Thoracic aorta (tissue), 2 donors: ENCODE measurements at places on chromosomes 6 and 20.

DNA sequence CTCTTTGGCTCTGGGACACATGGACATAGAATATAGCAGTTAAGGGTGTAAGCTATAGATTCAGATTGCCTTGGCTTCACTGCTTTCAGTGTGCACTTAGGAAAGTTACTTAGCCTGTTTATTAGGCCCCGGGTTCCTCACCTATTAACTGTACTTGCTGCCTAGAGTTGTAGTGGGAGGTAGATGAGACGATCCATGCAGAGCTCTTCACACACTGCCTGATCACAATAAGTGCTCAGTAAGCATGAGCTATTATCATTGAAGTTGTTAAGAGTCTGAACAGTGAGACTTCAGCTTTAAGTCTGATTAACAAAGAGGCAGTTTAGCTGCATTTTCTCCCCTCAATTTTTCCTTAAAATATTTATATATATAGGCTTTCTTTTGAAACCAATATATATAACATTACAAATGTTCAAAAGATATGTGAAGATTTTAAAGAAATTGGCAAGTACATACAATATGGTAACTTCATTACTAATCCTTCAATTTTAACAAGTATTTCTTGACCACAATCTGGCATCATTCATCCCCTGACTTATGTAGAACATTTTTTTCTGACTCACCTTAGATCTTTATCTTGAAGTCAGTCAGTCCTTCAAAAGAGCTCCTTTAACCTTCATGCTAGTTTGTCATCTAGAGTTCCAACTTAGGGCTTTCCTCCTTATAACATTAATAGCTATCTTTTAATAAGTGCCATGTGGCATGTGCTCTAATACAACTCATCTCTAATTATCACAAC lies 20.5 kb upstream of the SUPT3H start:
- DNase-seq = no peak

DNA sequence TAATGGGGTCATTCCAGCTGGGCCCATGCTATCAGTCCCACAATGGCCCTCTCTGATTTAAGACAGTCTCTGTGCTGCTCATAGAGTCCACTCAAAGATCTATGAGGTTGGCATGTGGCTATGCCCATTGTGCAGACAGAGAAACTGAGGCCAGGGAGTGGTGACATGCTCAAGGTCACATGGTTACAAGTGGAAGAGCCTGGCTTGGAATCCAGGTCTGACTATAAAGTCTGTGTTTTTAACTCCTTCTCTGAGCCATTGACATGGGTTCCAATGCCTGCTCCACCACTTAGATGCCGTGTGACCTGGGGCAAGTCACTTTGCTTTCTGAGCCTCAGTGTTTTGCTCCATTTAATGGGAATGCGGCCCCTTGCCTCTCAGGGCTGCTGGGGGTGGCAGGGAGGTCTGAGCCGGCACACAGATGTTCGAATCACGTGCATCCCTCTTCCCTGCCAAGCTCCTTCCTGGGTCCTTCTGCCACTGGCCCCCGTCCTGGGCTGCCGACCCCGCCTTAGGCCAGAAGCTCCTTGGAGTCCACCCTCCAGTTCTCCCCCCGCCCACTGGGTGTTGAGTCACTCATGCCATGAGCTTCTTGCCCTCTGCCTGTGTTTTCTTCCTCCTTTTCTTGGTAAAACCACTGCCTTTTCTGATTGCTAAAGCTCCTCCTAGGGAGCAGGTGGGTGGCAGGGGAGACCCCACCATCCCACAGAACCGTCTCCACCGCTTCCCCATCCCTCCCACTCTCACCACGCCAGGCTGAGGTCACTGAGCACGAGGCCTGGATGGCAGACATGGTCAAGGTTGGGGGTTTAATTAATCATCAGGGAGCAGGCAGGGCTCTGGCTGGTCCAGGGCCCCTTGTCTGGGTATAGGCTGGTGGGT lies 35.7 kb downstream of the CEBPB start:
- DNase-seq = peak; percentile 24

DNA sequence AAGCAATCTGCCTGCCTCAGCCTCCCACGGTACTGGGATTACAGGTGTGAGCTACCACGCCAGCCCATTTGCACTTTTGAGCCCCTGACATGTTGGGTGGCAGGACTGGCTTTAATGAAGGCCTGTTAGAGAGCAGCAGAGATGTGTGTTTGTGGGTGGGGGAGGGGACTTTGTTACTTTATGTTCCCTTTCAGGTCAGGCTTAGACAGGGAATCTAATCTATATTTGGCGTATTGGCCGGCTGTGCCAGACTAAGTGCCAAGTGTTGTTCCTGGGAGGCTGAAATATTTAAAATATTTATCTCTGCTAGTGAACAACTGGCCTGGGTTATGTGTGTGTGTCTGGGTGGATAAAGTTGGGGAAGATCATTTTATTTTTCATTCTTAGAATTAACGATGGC lies 6.1 kb downstream of the GMPR start:
- DNase-seq = no peak

- no peak for DNase-seq
Measured at GRCh38 chr20:50376179-50376887, 133.8 kb upstream of the PTPN1 start.

GRCh38 chr20:37302981-37303380 lies 13.5 kb downstream of the MANBAL start:
- no peak for DNase-seq

- DNase-seq = no peak
Measured at GRCh38 chr6:10951675-10952282, 64.9 kb downstream of the SYCP2L start.

DNA sequence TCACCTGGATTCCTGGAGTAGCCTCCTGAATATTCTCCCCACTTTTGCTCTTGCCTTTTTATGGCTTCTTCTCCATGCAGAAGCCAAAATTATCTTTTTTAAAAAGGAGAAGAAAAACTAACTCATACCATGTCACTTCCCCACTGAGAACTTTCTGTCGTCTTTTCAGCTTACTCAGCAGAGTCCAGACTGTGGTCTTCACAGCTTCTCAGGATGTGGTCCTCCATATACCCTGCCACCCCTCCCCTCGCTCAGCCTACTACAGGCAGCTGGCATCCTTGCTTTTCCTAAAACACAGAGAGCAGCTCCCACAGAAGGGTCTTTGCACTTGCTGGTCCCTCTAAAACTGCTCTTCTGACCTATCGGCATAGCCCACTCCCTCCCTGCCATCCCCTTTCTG lies 89.4 kb upstream of the ISM1 start:
- no peak for DNase-seq

DNA sequence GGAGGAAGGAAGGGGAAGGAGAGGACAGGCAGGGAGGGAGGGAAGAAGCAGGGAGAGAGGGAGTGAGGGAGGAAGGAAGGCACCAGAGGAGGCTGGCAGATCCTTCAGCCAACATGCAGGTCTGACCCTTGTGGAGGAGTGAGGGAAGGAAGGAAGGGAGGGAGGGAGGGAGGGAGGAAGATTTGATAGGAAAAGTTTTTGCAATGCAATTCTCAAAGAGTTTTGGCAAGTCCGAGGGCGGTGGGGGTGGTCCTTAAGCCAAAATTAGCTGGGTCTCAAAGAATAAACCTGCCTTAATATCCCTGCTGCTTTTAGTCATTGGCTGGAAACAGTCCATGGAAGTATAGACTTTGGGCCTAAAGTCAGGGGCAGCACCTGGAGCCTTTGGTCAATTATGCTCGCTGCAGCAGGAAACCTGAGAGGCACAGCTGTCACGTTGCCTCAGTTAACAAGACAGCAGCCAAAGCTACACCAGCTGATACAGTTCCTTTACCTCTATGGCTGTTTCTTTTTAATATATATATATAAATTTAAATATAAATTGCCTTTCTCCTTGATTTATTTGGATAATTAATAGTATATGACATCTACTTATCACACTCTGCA lies 115.7 kb upstream of the RALGAPA2 start:
- no peak for DNase-seq

DNA sequence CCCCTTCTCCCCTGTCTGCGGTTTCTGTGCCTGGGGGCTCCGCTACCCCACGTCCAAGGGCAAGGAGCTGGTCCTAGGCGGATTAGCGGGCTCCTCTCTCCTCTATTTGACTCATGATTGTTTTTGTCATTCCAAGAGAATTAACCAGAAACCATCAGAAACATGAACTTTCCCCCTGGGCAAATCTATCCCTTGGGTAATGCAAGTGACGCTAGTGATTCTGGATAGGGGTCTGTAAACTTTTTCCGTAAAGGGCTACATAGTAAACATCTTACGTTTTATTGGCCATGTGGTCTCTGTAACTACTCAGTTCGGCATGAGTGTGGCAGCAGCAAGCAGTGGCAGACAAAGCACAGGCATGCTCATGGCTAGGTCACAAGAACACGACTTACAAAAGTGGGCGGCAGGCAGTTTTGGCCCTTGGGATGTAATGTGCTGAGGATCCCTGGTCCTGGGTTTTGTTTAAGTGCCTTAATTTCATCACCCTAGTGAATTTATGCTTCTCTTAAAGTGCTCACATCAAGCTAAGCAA lies 654 bp downstream of the CST11 start:
- DNase-seq = no peak

- no peak for DNase-seq
Measured at GRCh38 chr20:56328861-56329260, 29.9 kb upstream of the FAM210B start.

- DNase-seq = peak; percentile 99
Measured at GRCh38 chr20:50415516-50416268, 94.5 kb upstream of the PTPN1 start.

GRCh38 chr6:160076009-160076408 lies 45.6 kb upstream of the SLC22A1 start:
- no peak for DNase-seq

DNA sequence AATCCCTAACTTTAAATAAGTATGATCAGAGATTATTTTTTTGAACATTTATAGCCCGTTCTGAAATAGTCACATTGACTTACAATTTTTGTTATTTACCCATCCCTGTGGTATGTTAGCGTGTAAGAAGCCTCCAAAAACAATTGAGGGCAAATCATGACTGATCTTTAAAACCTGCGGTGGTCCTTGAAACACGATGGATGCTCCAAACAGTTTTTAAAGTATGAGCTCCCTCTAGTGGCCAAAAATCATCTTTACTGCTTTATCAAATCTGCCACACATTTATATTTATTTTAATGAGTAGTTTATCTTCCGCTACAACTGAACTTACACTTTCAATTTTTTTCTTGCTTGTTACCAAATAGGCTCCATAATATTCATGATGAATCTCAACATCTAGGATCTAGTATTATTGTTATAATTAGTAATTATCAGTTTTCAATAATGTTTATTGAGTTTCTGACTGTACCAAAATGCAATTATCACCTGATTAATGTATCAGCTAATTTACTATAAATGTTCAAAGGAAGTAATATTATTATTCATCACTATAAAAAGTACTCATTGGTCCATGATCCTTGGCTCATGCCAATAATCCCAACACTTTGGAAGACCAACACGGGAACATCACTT lies 52.2 kb downstream of the MARCKS start:
- DNase-seq = no peak

GRCh38 chr6:24574809-24575208 lies 71.2 kb downstream of the KIAA0319 start:
- no peak for DNase-seq

GRCh38 chr6:51854876-51855275 lies 232.5 kb downstream of the PKHD1 start:
- no peak for DNase-seq

GRCh38 chr6:52373151-52373690 lies 11.3 kb downstream of the PAQR8 start:
- DNase-seq = no peak

DNA sequence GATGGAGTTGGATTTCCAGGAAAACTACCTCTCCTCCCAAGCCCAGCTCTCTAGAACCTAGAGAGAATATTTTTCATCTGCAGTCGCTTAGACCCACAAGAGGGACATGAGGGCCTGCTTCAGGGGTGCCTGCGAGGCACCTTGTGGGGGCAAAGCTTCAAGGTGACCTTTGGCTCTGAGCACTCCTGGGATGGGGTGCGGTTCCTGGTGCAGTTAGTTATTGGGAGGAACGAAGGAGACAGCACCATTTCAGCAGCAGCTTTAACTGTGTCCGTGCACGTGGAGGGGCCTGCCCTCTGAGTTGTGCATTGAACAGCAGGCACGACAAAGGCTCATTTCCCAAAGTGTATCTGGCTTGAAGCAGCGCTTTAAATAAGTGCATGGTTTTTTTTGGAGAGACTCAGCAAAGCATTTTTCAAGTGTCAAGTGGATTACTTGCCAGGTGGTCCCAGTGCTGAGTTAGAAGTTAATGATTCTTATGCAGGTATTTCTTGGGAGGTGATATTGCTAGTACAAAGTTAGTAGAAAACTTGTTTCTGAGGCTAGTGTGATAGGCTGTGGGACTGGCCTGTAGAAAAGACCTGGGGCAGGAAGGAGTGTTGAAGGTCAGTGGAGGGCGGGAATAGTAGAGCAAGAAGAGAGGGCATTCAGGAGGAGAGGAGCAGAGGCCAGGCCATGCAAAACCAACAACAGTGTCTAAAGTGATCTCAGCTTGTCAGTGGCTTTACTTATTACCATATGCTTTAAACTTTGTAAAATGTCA lies 3.8 kb downstream of the IGF2R start:
- no peak for DNase-seq

DNA sequence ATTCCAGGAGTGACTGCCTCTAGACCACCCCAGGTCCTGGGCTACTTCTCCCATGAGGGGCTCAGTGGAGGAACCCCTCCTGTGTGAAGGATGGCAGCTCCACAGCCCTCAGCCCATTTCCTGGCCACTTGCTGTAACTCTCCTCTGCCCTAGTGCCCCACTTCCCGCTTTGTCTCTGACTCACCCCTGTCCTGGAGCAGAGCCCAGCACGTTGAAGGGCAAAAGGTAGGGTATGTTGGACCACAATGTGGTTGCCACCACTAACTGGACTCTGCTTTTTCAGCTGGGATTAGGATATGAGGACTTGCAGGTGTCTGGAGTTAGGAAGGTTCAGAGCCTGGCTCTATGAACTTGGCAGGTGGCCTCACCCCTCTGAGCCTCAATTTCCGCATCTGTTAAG lies 2.4 kb downstream of the MYBL2 start:
- DNase-seq = no peak

GRCh38 chr6:44251576-44252524 lies 4.9 kb downstream of the HSP90AB1 start:
- no peak for DNase-seq

GRCh38 chr6:97394160-97394748 lies 111.2 kb upstream of the MMS22L start:
- DNase-seq = no peak

- no peak for DNase-seq
Measured at GRCh38 chr6:168525926-168526630, 85.1 kb downstream of the SMOC2 start.

DNA sequence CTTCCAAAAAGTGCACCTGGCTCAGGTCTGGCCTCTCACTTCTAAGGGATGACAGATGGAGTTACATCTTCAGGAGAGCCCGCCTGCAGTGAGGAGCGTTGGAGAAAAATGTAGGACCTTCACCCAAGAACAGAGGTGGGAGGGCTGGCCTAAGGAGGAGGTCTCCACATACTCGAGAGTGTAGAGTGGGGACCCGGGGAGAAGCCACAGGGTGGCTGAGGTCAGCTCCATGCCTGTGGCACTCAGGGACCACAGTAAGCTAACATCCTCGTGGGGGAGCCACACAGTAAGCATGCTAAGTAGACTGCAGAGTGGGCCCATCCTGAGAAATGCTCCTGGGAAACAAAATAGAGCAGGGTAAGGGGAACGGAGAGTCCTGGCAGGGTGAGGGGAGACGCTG lies 24.0 kb downstream of the AAR2 start:
- no peak for DNase-seq
